ENCODE measurements at places on chromosomes 3 and 15.

- no peak for DNase-seq
These were observed 156.8 kb upstream of the ICE2 start for GRCh38 chr15:60635507-60636352.

DNA sequence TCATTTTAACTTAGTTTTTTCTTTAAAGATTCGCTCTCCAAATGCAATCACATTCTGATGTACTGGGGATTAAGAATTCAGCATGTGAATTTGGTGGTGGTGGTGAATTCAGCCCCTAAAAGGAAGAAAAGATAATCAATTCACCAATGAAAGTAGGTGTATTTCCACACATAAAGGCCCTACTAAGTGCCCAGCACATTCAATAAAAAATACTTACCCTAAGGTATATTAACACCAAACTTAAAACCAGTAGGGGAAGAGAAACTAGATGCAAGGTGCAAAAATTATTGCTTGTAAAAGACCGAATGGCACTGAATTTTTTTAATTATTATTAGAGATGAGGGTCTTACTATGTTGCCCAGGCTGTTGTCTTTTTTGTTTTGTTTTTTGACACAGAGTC lies 16.8 kb upstream of the SUCNR1 start:
- no peak for DNase-seq

GRCh38 chr3:48469046-48469915 lies 22.7 kb downstream of the ATRIP start:
- DNase-seq, result no peak

- no peak for DNase-seq
These were observed 182.2 kb downstream of the APBA2 start for GRCh38 chr15:29067949-29068348.

- no peak for DNase-seq
These were observed 704.7 kb downstream of the GRM7 start for GRCh38 chr3:7565574-7565973.

DNA sequence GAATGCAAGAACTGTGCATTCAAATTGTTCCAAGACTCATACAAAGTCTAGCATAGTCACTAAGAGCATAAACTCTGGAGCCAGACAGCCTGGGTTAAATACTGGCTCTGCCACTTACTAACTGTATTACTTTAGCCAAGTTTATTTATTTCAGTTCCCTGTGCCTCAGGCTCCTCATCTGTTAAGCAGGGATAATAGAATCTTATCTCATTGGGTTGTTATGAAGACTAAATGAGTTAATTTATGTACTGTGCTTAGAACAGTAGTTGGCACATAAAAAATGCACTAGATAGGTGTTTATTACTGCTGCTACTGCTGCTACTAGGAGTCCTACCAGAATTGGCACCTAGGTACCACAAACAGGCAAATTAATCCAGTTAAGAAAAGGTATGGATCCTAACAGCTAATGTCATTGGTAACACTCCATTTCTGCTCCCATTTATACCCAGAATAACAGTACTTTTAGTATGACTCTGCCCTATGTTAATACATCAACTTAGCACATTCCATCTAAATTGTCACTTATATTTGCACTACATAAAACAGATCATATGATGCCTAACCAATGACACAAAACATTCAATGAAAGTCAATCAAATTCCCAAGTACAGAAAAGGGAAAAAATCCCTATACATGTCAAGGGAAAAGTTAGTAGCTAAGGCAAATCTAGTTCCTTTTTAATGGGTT lies 45.7 kb downstream of the GSK3B start:
- DNase-seq, result no peak

- no peak for DNase-seq
These were observed 82.9 kb downstream of the THBS1 start for GRCh38 chr15:39663704-39664250.

GRCh38 chr15:77599899-77600298 lies 32.8 kb downstream of the LINGO1 start:
- DNase-seq, result no peak

GRCh38 chr3:170196833-170197232 lies 15.3 kb upstream of the PHC3 start:
- no peak for DNase-seq

GRCh38 chr3:129320261-129320660 lies 41.6 kb downstream of the HMCES start:
- no peak for DNase-seq

- DNase-seq, result peak; percentile 25
These were observed 11.8 kb upstream of the CLN6 start for GRCh38 chr15:68241088-68241935.

GRCh38 chr3:157408499-157409149 lies 28.0 kb upstream of the PTX3 start:
- no peak for DNase-seq

- no peak for DNase-seq
These were observed 3.8 kb downstream of the BHLHE40 start for GRCh38 chr3:4982773-4983738.

DNA sequence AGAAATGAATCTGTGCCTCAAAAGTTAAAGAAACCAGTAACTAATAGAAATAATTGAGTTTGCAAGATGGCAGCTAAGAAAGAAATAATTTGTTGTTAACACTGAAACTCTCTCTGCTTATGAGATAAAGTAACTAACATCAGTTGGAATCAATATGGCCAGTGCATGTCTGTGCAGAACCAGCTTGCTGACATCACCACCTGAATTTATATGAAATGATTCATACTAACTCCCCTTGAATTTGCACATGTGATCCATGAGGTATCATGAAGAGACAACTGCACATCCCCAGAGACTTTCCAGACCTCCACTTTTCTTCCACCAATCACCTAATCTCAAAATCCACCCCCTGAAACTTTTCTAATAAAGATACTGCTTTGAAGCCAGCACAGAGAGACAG lies 10.3 kb upstream of the SLC25A38 start:
- no peak for DNase-seq

DNA sequence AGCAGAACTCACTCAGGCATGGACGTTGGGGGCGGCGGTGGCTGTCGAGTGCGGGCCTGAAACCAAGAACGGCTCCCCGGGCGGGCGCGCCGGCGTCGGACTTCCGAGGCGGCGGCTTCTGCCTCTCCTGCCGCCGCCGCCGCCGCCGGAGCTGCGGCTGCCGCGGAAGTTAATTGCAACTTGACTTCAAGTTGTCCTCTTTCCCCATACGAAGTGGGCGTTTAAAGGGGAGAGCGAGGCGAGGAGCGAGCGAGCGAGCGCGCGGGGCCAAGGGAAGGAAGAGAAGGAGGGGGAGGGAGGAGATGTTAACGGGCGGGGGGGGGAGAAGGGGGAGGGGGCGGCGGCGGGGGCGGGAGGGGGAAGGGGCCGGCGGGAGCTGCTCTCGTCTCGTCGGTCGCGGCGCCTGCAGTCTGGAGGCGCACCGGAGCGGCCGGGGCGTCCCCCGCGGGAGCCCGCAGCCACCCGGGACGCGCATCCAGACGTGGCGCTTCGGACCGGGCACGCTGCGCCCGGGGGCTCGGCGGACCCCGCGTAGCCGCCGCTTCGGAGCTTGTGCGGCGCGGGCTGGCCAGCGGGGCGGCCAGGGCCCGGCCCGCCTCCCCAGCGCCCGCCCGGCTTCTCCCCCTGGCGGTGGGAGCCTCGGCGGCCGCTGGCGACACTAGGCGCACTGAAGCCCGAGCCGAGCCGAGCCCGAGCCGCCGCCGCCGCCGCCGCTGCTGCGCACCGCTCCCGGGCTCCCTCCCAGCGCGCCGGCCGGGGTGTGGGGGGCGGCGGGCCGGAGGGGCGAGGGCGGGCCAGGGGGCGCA lies 19.7 kb upstream of the SATB1 start:
- no peak for DNase-seq

DNA sequence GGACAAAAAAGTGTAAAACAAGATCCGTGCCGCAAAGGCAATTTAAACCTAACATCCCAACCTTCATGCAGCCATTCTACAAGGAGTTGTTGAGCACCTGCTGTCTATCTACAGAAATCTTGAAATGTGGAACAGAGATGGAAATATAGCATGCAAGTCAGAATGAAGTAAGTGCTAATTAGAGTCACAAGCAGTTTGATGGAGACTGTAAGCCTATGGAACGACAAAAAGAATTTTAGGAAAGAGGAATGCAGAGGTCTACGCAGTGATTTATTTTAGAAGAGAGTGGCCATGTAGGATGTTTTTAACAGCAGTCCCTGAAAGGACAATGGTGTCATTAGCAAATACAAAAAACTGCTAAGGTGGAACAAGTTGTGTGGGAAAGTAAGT lies 851 bp upstream of the DCBLD2 start:
- DNase-seq, result no peak

DNA sequence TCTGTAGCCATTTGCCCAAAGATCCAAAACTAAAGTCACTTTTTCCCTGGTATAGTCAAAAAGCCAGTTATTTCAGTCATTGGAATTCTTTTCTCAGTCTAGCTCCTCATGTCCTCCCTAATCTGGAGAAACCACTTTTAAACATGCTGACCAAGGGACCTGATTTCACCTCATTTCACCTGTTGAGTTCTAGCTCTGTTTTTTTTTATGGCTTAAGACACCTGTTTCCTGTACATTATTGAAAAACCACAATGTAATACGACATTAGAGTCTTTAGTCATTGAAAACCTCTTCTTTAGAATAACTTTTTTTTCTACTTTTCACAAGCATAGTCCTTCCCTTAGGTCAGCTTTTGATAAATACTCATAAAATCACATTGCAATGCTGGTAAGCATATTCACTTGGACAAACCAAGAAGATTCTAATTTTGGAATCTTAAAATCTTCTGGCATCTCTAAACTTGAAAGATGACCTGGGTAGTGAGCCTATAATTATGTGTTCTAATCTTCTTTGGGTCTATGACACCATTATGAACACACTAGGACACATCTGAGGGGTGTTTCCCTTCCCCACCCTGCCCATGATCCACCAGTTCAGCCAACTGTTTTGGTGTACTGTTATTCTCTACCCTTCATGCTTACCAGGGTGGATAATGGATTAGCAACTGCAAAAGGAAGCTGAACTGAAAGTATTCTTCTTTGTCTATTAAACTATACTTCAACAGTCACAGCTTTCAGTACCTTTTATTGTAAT lies 103.5 kb upstream of the FXR1 start:
- no peak for DNase-seq

DNA sequence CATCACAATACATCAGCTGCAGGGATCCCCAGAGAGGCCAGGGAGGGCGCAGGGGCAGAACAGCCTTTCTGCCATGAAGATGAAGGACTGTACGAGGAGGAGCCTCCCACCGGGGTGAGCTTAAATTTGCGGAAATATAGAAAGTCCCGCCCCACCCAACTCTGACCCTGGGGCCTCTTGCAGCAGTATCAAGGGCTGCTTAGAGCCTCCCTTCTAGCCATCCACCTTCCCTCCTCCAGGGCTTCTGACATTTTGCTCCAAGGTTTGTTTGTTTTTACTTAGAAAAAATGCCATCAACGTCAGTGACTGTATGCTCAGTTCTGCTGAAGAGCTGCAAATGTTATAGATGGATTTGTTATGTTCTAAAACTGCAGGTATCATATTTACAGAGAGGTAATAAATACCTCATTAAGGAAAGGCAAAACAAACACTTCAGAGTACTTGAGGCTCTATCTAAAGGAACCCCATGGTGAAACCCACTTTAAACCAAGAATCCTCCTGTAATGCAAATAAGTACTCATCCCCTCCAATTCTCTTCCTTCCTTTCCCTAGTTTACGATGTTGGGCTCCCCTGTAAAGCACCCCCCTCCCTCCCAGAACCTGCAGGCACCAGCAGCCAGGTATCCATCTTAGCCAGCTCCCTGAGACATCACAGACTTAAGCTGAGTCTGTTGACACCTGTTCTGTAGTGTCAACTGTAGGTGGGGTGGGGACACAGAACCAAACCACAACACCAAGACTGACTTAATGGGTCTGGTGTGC lies 30.5 kb downstream of the RFTN1 start:
- DNase-seq, result no peak

DNA sequence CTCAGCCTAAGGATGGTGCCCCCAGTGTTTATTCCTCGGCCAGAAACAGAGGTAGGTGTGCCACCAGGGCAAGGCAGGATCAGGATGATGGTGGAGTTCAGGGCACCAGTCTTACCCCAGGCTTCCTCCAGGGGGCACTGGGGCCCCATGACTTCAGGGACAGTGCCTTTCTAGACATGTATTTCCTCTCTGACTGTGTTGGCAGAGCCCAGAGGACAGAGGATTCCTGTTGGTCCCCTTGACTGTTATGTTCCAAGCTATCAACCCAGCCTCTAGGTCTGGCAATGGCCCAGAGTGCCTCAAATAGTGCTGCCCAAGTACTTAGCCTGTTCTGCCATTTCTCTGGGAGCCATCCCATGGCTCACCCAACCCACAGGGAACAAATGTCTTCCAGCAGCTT lies 2.8 kb downstream of the HEMK1 start:
- DNase-seq, result peak; percentile 48

DNA sequence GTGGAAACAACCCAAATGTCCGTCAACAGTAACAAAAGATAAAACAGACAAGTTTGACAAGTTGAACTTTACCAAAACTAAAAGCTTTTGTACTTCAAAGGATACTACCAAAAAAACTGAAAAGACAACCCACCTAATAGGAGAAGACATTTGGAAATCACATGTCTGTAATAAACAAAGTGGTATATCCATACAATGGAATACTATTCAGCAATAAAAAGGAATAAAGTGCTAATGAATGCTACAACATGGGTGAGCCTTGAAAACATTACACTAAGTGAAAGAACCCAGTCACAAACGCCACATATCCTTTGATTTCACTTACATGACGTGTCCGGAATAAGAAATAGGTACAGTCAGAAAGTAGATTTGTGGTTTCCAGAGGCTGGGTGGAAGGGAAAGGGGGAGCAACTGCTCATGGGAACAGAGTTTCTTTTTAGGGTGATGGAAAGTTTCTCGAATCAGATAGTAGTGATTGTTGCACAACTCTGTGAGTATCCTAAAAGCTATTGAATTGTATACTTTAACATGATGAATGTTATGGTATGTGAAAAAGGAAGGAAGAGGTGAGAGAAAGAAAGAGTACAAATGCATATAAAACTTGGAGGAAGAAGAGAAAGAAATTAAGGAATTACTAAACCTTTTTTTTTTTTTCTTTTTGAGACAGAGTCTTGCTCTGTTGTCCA lies 72.7 kb upstream of the ABHD2 start:
- no peak for DNase-seq

DNA sequence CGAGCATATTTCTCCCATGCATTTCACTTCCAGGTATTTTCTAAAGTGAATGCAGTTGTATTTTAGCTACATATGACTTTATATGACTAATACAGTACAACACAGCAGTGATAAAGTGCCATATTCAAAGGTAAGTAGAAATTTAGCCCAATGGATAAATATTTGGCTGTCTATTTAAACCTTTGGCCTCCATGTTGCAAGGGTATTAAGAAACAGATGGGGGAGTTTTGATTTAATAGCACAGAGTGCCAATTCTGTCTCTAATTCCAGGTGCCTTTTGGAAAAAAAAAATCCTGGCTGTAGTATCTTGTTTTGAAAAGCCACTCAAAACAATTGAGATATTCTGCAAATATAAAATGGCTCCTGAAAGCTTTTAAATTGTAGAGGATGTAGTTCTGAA lies 44.9 kb upstream of the SGO1 start:
- no peak for DNase-seq
